PC-9 (cell line): ENCODE measurements at places on chromosomes 3 and 15. TPM values are rescaled to one million over a fixed set of nuclear protein-coding genes. Genes with fewer than 3 reads are reported as not detected.

AHSG gene
- total RNA-seq = not detected in 2 replicates

ACTRT3 gene
- 1.5 and 2.4 TPM in 2 replicates for total RNA-seq

DPPA2 gene
- total RNA-seq = not detected in 2 replicates

ACTC1 gene
- not detected in 2 replicates for total RNA-seq

CTDSPL gene
- 118 and 124 TPM in 2 replicates for total RNA-seq

DNA sequence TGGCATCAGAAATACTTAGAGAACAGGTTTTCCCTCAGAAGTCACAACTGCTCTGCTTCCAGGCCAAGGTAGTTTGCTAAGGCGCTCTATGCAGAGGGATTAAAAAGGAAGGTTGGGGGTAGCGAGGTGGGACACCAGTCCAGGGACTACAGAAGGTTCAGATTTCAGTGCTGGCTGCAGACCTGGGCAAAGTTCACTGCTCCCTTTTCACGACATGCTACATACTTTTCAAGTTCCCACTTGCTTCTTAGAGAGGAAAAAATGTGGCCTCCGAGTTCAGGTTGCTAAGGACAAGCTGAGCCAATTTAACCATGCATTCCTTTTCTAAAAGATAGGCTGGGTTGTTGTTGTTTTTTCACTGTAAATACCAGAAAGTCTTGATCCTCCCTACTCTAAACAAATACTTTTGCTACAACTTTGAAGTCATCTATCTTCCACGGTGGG, 158.6 kb upstream of the NR2F2 start:
- H3K27me3 ChIP-seq = no peaks in the 10 kb centered on the region

DNA sequence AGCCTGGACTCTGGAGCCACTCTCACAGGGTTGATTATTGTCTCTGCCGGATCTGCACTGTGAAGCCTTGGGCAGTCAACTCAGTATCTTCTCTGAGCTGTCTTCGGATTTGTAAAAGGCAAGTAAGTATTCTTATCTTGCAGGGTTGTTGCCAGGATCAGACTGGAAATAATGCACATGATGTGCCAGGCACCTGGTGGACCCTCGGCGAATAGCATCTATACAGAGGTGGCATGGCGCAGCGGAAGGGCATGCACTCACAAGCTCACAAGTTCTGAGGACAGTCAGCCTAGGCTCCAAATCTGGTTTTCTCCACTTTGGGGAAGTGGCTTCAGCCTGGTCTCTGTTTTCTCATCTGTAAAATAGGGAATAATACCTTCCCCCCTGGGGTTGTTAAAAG, 113.9 kb downstream of the SRGAP3 start:
- no peaks in the 10 kb centered on the region for H3K4me1 ChIP-seq
- no peaks in the 10 kb centered on the region for H3K27me3 ChIP-seq
- no peak overlapping the region for H3K4me3 ChIP-seq
- H3K27ac ChIP-seq = no peak overlapping the region
- DNase-seq = no peak

GRCh38 chr3:80014576-80014975, 246.8 kb upstream of the ROBO1 start:
- no peak for DNase-seq
- H3K27me3 ChIP-seq = no peaks in the 10 kb centered on the region
- no peaks in the 10 kb centered on the region for H3K36me3 ChIP-seq
- no peak overlapping the region for H3K27ac ChIP-seq

DNA sequence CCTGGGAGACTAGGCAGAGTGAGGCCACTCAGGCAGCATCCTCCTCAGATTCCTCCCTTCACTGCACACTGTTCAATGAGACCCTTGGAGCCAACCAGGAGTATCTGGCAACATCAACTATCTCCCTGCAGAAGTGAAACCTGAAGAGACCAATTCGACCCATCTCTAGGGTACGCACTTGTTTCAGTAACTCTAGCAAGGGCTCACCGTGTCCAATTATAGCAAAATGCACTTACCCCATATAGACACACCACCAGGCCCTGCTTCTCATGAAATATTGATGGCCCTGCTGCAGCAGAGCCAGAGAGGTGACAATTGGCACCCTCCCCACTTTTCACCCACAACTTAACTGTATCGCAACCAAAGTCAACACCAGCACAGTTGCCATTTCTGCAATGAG, 196.1 kb upstream of the IGF1R start:
- no peaks in the 10 kb centered on the region for H3K36me3 ChIP-seq
- H3K27me3 ChIP-seq = peaks cover 39% of the 10 kb centered on the region
- no peak overlapping the region for H3K27ac ChIP-seq
- H3K4me1 ChIP-seq = no peaks in the 10 kb centered on the region

- no peak for DNase-seq
- no peak overlapping the region for H3K4me3 ChIP-seq
These were observed 315.9 kb upstream of the TBL1XR1 start for GRCh38 chr3:177512945-177513814.

- H3K36me3 ChIP-seq = no peaks in the 10 kb centered on the region
- peak; percentile 77 for DNase-seq
- H3K27me3 ChIP-seq = no peaks in the 10 kb centered on the region
These were observed 1.7 kb downstream of the FLNB start for GRCh38 chr3:58009749-58010535.

DNA sequence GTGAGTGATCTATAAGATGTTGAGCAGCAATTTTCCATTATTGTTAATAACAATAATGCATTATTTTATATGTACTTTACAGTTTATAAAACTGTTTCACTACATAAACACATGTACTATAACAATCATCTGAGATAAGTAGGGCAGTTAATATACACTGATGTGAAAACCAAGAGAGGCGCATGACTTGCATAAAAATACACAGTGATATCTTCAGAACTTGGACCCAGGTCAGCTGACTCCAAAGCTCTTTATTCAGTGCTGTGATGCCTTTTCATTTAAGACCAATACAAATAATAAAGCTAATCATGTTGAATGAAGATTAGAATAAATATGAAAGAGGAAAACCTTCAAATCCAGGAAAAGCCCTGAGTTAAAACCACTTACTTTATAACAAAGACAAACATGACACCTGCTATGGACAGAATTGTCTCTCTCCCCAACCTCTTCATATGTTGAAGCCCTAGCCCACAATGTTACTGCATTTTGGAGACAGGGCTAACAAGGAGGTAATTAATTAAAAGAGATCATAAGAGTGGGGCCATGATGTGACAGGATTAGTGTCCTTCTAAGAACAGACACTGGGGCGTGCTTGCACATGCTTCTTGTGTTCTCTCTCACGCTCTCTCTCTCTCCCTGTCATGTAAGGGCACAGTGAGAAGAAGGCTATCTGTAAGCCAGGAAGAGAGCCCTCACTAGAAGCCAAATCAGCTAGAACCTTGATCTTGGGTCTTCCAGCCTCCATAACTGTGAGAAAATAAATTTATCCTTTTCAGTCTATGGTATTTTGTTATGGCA, 55.8 kb upstream of the TSPAN3 start:
- H3K27ac ChIP-seq = no peak overlapping the region
- no peak for DNase-seq
- no peaks in the 10 kb centered on the region for H3K4me1 ChIP-seq
- no peaks in the 10 kb centered on the region for H3K36me3 ChIP-seq
- H3K27me3 ChIP-seq = no peaks in the 10 kb centered on the region

DNA sequence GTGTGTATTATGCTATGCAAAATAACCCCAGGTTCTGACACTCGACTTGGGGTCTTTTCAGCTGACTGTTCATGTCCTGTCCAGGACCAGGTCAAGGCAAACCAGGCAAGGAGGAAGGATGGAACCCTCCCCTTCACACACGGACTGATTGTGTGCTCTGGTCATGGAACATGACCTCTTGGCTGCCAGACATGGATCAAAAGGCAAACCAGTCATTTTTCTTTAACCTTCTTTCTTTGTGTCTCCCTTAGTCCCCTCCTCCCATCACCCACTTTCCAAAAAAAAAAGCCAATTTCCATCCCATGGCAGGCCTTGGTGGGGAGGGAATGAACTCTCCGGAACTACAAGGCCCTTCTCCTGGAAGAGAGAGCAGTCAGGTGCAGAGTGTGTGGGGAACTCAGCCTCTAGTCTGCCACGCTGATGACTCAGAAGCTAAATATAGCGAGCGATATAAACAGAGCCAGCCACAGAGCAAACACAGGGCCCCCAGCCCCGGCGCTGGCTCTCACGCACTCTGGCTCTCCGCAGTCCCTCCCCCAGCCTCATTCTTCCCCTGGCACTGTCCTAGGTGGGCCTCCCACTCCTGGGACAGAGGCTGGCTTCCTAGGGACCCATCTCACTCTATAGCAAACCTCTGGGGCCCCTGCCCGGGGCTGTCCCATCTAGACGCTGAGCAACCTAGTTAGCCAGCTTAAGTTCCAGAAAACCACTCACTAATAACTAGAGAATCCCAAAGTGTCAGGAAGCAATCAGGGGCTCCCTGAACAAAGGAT, 10.0 kb downstream of the BMF start:
- no peaks in the 10 kb centered on the region for H3K27me3 ChIP-seq
- H3K4me1 ChIP-seq = peaks cover 67% of the 10 kb centered on the region
- peak overlapping the region; percentile 36; the same call in 1 of the 2 replicates for H3K4me3 ChIP-seq
- peak; percentile 73 for DNase-seq
- peak overlapping the region; percentile 73 for H3K27ac ChIP-seq

DNA sequence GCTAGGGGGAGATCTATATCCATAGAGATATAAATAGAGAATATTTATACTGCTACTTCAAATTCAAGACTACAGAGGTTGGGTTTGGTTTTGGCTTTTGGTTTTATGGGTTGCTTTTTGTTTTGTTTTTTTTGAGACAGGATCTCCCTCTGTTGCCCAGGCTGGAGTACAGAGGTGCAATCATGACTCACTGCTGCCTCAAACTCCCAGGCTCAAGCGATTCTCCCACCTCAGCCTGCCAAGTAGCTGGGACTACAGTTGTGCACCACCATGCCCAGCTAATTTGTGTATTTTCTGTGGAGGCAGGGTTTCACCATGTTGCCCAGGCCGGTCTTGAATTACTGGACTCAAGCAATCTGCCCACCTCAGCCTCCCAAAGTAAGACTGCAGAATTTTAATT, 3.9 kb upstream of the UBL7 start:
- H3K4me3 ChIP-seq = no peak overlapping the region
- H3K36me3 ChIP-seq = no peaks in the 10 kb centered on the region
- no peak overlapping the region for H3K27ac ChIP-seq
- 0 out of 2 replicates have a peak, but pooled peaks cover 7% of the 10 kb centered on the region for H3K4me1 ChIP-seq
- H3K27me3 ChIP-seq = no peaks in the 10 kb centered on the region
